Cortex of kidney (tissue), 1 donor: ENCODE measurements at places on chromosomes 7 and 10.

- DNase-seq: no peak
These were observed 2.3 kb upstream of the NOS3 start for GRCh38 chr7:150988230-150989226.

DNA sequence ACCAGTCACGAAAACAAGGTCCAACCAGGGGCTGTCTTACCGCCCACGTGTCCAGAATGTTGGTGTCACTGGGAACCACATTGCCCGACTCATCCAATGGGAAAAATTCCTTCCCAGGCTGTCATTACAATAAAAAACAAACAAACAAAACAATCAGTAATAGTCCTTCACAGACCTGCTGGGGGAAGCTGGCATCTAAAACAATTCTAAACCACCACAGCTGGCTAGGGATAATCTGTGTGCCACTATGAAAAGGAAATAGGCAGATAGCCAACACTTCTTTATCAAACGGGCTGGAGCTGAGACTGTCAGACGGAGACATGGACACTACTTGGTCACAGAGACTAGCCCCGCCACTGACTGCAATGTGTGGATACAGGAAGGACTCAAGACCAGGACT lies 9.2 kb downstream of the AKR1B1 start:
- DNase-seq: no peak

DNA sequence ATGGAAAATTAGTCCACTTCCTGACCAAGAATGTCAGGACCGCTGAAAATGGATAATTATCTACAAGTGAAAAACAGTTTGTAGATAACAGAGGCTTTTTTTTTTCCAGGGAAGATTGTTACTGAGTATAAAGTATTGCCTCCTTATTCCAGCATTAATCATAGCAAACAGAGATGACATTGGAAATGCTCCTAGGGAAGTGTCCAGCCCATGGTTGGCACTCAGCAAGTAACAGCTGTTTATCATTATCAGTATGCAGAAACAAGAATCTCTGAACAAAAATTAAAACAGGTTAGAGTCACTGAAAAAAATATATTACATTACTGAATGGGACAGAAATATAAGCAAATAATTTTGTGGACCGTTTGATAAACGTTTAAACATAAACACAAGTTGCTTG lies 14.6 kb downstream of the FGL2 start:
- no peak for DNase-seq

DNA sequence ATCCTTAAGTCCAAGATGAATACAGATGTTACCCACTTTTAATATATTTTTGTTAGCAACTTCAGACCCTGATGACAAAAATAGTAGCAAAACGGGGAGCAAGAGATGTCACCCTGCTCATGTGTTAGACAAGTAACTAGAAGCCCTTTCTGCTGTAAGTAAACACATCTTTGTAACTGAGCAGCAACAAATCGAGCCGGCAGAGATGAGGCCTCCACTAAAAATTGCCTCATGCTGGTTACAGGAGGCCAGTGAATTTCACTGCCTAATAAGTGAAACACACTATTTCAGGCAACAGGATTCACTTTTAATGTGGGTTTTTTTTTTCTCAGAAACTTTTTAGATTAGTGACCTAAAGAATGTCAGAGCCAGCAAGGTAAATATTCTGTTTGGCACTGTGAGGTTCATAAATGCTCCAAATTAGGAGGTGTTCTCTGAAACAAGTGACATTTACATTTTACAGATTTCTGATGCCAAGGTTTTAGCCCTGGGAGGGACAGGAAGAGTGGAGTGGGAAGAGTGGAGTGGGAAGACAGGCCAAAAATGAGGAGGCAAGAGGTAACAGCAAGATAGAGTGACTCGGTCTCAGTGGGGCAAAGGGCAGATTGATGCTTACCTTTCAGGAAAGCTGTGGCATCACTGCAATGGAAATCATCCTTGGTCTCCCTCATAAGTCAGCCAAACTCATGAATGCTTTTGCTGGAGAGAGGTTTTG lies 53.6 kb upstream of the LRRC17 start:
- DNase-seq: no peak

- DNase-seq: no peak
These were observed 111.9 kb upstream of the RHEB start for GRCh38 chr7:151631570-151631952.

DNA sequence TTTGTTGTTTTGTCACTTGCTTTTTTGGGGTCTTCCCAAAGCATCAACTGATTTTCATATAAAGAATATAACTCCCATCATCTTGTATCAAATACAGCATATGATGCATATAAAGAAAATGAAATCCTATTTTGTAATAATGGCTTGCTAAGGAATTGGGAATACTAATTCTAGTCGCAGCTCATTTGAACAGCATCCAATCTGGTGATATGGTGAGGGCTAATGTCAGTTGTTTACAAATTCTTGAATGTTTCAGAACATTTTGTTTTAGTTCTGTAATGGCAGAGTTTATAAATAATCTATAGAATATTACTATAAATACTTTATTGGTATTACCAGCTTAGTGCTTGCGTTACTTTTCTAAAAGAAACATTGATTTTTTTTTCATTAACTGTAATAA lies 8.9 kb downstream of the PALS2 start:
- DNase-seq: no peak

DNA sequence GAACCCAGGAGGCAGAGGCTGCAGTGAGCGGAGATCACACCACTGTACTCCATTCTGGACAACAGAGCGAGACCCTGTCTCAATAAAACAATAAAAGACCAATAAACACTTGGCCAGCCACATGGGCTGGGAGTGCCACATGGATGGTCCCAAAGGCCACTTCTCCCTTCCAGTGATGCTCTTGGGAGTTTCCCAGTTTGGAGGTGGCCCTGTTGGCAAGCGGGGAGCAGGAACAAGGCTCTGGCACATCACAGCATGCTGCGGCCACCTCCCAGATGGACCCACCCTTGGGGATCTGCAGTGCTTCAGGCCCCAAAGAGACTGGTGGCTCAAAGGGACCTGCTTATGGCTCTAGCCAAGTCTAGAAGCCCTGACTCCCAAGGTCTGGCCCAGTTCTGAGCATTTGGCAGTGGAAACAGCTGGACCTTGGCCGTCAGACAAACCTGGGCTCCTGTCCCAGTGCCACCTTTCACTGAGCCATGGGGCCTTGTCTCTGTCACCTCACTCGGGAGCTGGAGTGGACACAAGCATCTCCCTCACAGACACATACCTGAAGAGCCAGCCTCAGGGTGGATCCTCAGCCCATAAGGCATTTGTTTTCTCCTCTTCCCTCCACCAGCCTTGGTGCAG lies 91.7 kb downstream of the COL13A1 start:
- DNase-seq: no peak

GRCh38 chr10:10915215-10915614 lies 102.5 kb upstream of the CELF2 start:
- no peak for DNase-seq

DNA sequence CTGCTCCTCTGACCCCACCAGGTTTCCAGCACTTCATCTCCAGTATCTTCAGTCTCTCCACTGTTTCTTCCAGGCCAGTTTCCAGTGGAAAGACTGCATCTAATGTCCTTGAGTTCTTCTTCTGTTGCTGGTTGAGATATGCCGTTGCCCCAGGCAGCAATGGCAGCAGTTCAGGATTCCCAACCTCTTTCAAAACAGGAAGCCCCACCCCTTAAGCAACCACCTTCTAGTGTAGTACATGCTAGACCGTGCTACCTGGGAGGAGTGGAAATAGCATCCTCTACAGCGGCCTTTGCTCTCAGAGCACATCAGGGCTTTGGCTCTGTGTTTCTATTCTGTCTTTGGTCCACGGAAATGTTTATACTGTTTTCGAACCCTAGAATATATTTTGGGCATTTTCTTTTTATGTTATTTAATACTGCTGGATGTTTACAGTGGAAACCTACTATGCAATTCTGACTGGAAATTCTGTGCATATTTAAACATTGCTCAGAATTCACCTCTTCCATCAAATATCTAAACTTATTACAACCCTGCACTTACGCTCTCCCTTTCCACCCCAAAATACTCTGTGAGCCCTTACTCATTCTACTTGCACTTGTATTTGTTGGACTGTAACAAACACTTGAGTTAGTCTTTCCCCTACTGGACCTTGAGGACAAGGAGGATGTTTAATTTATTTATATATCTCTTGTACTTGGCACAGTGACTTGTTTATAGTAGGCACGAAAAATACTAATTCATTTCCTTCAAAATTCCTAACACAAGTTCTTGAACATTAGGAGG lies 8.5 kb upstream of the BPGM start:
- DNase-seq: no peak

GRCh38 chr7:105345725-105346124 lies 43.0 kb downstream of the SRPK2 start:
- no peak for DNase-seq

GRCh38 chr7:135825406-135825805 lies 76.8 kb upstream of the FAM180A start:
- DNase-seq: no peak

GRCh38 chr10:103177123-103177522 lies 15.9 kb downstream of the NT5C2 start:
- no peak for DNase-seq

DNA sequence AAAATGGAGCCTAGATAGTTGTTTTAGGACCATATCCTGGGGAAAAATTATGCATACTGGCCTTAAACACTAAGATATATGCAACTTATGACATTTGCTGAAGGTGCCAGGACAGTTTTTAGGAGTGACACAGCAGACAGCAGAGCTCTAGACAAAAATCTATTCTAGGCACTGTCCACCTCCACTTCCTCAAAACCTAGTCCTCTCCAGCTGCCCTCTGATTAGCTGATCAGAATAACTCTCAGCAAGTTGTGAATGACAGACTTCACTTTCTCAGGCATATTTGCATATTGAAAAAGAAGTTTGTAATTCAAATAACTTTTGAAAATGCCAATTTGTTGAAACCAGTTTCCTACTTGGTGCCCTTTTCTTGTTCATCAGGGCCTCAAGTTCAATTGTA lies 152.3 kb upstream of the STEAP4 start:
- DNase-seq: no peak

GRCh38 chr10:109743574-109743973 lies 179.7 kb downstream of the XPNPEP1 start:
- DNase-seq: no peak

GRCh38 chr7:138663725-138664710 lies 37.1 kb downstream of the SVOPL start:
- DNase-seq: no peak

- no peak for DNase-seq
These were observed 13.4 kb downstream of the EGFR start for GRCh38 chr7:55032069-55032699.

GRCh38 chr7:6607651-6608051 lies 7.8 kb upstream of the ZNF853 start:
- DNase-seq: no peak

GRCh38 chr7:99362801-99363200 lies 11.7 kb upstream of the ARPC1B start:
- DNase-seq: no peak

DNA sequence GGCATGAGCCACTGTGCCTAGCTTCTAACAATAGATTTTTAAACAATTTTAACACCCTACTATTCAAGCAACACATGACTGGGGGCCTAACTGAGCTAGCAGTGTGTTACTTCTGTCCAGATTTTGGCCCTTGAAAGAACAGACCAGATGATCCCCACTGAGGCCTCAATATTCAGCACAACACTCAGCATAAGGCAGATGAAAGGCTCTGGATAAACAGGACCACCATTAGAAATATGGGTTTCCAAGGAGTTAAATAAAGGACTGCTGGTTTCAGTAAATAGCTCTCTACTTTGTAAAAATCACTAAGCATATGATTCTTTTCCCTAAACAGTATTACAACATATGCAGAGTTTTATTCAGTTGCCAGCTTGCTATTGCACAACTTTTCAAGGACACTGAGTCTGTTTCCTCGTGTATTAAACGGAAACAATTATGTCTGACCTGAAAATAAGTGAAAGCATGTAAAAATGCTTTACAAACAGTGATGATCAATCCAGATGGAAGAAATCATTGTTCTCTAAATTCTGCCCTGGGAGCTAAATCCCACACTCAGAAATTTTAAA lies 23.8 kb upstream of the FZD1 start:
- DNase-seq: no peak

GRCh38 chr10:61455656-61456055 lies 2.5 kb upstream of the TMEM26 start:
- no peak for DNase-seq
